Right lobe of liver (tissue), 6 donors: ENCODE measurements at places on chromosomes 6 and 20. TPM values are rescaled to one million over a fixed set of nuclear protein-coding genes. Genes with fewer than 3 reads are reported as not detected.

Gene PLCB4
- 0.12 TPM for total RNA-seq

Gene FAM135A
- total RNA-seq = 5.5 TPM

Gene TRIM40
- not detected for total RNA-seq

Gene PRND
- not detected for total RNA-seq

Gene VSX1
- total RNA-seq = not detected

Gene CRISP3
- 0.24 TPM for total RNA-seq
